Inflammatory macrophage treated with lipopolysaccharide for 4 hours (primary cell): ENCODE measurements at places on chromosomes 3 and 15.

GRCh38 chr3:138081371-138082084 is 33.9 kb downstream of the DZIP1L start:
- DNase-seq: no peak

DNA sequence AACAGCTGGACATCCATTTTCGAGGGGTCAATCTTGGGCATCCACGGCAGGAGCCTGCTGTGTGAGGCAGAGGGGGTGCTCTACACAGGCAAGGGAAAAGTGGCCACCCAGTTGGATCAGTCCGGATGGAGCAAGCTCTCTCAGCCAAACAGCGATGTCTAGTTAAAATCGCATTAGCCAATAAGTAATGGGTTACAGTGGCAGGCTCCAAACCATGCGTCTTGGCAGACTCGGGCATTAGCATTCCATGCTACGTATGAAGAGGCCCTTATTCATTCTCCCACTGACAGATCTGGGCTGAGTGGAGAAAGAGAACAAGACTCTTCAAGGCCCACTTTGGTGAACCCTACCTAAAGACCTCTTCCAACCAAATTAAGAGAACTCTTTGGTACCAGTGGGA is 49.3 kb downstream of the CCNB2 start:
- no peak for DNase-seq

DNA sequence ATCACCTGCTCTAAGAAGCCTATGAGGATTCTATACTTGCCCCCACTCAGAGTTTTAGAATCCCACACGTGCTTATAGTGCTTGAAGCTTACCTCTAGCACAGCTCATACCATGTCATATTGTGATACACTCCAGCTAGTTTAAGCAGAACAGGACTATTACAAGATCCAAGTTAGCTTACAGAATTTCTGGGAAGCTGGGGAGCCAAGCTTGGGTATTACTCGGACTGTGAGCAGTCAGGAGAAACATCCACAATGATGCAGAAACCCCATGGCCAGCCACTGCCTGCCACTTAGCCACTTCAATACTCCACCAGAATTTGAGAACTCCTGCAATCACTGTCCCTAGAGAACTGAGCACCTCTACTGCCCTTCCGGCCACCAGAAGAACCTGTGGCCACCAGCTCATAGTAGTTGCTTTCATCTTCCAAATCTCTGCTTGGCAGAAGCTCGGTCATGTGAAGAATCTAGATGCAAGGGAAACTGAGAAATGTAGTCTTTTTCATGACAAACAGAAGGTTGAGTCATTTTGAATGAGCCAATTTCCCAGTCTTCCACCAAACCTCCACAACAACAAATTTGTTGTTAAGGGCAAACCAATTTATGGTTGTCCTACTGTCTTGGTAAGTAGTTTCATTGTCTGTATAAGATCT is 27.7 kb upstream of the SSR3 start:
- peak; percentile 77 for DNase-seq

DNA sequence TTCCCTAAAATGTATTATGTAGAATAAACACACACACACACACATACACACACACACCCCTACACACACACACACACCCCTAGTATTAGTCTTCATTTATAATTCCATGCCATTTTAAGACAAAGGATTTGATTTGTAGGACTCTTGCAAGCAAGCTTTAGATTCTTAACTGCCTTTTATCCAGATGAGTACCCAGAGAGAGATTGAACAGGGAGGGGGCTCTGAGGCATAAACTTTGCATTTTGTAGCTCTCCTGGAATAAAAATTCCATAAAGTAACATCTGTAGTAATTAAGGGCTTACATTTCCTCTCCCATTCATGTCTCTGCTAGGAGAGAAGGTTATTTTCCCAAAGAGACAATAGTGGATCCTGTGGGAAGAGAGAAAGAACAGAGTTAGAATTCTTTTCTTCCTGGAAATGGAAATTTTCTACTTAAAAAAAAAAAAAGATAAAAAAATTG is 479.4 kb downstream of the RBMS3 start:
- DNase-seq: no peak

GRCh38 chr3:172099495-172099808 is 60.1 kb downstream of the FNDC3B start:
- no peak for DNase-seq

DNA sequence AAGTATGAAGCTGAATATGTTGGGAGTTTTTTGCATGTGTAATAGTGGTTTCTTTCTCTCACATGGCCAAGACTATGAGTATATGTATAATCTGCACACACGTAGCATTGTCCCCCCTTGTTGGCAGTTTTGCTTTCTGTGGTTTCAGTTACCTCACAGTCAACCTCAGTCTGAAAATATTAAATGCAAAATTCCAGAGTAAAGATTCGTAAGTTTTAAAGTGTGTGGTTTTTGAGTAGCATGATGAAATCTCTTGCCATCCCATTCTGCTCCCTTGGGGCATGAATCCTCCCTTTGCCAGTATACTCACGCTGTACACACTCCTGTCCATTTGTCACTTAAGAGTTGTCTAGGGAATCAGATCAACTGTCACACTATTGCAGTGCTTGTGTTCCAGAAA is 742.0 kb upstream of the CCDC54 start:
- no peak for DNase-seq

DNA sequence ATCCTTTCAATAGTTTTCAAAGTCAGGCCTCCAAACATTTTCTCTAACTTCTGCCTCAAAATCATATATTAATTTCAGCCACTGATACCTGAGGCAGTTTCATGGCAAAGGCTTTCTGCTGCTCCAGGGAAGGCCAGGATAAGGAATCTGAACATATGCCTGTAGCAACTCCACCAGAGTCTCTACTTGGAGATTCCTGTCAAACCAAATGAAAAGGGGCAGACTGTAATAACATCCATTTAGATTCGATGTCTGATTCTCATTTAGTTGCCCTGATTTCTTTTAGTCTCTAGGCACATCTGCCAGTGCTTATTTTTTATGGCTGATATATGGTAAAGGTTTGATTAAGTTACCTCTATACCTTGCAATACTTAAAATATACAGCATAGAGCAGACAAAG is 109.6 kb upstream of the ZNF385D start:
- DNase-seq: no peak

DNA sequence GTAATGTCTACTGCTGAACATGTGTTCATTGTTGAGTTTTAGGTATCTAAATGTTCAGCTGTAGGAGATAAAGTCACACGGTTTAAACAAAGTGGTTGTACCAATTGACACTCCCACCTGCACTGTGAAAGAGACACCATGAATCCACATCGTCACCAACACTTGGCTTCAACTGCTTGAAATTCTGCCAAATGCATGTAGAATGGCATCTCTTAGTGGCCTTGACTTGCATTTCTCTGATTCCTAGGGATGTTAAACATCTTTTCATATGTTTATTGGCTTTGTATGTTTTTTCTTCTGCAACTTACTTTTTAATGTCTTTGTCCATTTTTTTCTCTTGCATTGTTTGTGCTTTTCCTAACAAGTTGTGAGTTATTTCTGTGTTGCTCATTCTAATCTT is 43.4 kb downstream of the RPLP1 start:
- no peak for DNase-seq

GRCh38 chr3:150515210-150515609 is 31.1 kb downstream of the SERP1 start:
- DNase-seq: no peak

- peak; percentile 72 for DNase-seq
These were observed 99.3 kb downstream of the BDH1 start for GRCh38 chr3:197456261-197457091.

- no peak for DNase-seq
These were observed 92.6 kb upstream of the CCDC54 start for GRCh38 chr3:107284612-107285011.

- no peak for DNase-seq
These were observed 51.6 kb downstream of the SEMA3G start for GRCh38 chr3:52393131-52393807.

DNA sequence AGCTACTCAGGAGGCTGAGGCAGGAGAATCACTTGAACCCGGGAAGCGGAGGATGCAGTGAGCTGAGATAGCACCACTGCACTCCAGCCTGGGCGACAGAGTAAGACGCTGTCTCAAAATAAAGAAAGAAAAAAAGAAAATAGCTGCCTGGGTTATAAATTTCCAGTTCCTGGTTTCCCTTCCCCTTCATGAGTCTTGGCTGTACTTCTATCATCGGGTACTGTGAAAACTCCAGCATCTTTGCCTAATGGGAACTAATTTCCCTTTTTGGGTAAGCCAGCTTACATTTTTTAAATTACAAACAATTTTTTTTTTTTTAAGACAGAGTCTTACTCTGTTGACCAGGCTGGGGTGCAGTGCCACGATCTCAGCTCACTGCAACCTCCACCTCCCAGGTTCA is 15.0 kb downstream of the DENND4A start:
- DNase-seq: peak; percentile 78

DNA sequence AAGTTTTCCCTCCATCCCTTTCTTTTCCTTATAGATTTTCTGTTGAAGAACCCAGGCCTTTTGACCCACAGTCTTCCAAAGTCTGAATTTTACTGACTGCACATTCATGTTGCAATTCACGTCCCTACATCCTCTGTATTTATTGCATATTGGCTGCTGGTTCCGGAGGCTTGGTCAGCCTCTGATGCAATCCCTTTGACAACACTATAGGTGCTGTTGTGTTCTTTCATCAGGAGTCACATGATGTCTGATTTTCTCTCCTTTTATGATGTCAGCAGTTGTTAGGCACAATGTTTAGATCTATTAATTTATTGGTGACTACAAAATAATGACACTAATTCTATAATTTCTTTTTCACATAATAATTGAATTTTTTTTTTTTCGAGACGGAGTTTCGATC is 8.7 kb downstream of the CYP1A1 start:
- peak; percentile 74 for DNase-seq
